Activated CD8-positive, alpha-beta memory T cell treated with anti-CD3 and anti-CD28 coated beads for 24 hours (primary cell): ENCODE measurements at places on chromosomes 3 and 15.

- DNase-seq: no peak
Measured at GRCh38 chr3:34859746-34860145, 779.6 kb upstream of the ARPP21 start.

GRCh38 chr3:5294356-5294755, 106.8 kb downstream of the EDEM1 start:
- no peak for DNase-seq

DNA sequence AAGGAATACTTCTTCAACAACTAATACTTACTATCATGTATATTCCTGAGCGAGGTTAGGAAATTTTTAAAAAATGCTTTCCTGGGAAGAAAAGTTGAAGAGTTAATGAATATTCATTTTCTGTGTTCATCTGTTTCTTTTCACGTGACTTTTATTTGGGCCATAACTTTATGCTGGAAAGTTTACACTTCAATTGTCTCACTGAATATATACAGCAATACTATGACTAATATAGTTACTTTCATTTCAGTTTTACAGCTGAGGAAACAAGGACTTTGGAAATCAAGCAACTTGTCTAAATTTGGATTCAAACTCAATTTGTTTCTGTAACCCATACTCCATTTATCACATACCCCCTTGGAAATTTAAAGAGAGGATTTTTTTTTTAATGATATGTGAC, 894.2 kb downstream of the ROBO1 start:
- DNase-seq: no peak

- DNase-seq: no peak
Measured at GRCh38 chr3:170713653-170714052, 127.8 kb upstream of the SLC7A14 start.

- no peak for DNase-seq
Measured at GRCh38 chr15:99122831-99123712, 18.2 kb downstream of the SYNM start.

DNA sequence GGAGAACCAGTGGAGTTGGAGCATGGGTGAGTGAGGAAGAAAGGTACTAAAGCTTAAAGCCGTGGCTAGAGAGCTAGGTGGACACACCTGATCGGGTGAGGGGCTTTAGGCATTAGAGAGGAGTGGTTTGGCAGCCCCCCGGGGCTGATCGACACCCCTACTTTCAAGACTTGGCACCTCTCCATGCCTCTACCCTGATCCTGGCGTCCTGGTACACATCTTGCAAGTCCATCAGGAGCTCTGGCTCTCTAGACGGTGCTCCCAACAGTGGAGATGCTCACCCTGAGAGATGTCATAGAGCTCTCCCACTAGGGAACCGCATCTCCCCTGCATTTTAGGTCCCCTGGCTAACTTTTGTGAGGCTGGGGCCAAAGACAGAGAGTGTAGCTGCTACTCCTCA, 98.1 kb downstream of the XXYLT1 start:
- DNase-seq: no peak

GRCh38 chr3:133750259-133750656, 4.1 kb downstream of the TF start:
- DNase-seq: no peak

GRCh38 chr3:55607844-55608243, 120.7 kb upstream of the WNT5A start:
- no peak for DNase-seq

DNA sequence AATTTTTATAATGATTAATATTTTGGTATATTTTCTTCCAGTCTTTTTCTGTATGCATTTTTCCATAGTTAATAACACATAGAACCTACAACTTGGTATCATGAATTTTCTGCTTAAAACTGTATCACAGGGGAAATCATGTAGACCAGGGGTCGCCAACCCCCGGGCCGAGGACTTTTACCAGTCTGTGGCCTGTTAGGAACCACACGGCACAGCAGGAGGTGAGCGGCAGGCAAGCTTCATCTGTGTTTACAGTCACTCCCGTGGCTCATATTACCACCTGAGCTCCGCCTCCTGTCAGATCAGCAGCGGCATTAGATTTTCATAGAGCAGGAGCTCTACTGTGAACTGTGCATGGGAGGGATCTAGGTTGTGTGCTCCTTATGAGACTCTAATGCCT, 54.7 kb downstream of the RPL22L1 start:
- DNase-seq: no peak

GRCh38 chr3:30141927-30142326, 464.5 kb upstream of the TGFBR2 start:
- DNase-seq: no peak

GRCh38 chr3:121963608-121964007, 58.4 kb downstream of the ILDR1 start:
- DNase-seq: no peak

DNA sequence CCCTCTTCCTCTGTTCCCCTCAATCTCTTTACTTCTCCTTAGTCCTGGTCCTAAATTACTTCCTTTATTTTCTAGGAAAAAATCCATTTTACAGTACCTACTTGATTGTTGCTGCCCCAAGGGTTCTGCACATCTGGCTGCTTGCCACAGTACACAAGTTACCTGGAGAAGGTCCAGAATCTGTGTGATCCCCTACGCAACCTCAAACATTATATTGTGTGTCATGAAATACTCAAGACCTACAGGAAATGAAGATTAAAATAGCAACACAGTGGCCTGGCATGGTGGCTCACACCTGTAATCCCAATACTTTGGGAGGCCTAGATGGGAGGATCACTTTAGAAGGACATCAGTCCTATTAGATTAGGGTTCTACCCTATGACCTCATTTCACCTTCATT, 48.7 kb downstream of the PRKAR2A start:
- no peak for DNase-seq

- no peak for DNase-seq
Measured at GRCh38 chr15:83324799-83325198, 40.3 kb upstream of the BNC1 start.
